H9 (cell line): ENCODE measurements at places on chromosomes 5 and 9.

DNA sequence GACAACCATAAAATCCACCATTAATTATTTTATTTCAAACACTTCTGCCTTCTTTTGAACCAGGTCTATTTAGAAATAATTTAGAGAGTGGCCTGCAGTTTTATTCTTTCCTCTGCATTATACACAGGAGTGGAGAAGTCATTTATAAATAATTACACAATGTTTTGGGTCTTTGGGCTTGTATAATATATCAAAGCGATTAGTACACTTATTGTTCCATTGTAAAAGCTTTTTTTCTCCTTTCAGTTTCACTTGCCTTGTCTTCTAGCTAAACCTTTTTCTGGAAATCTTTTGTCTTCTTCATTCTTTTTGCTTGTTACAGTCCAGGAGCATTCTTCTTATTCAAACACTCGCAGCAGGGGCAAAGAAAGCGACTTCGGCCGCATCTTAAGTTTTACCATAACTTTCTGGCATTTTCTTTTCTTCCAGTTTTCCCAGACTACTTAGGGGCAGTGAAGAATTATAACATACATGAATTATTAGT lies 7.3 kb upstream of the NEUROG1 start:
- DNase-seq = no peak

DNA sequence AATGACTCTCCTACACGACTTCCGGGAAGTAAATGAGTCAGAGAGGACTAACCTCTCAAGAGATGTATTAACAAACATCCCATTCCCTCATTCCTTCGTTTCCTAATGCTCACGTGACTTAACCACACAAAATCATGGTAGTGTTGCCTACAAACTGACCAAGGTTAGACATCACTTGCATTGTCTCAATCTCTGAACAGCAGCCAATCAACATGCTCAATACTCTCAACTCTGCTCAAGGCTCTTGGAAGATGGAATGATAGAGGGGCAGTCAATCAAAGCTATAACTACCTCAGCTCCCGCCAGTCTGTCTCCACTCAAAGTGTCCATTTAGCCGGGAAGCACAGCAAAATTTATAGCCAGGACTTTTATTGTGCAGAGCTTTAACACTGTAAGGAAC lies 143.8 kb upstream of the PIK3R1 start:
- no peak for DNase-seq

DNA sequence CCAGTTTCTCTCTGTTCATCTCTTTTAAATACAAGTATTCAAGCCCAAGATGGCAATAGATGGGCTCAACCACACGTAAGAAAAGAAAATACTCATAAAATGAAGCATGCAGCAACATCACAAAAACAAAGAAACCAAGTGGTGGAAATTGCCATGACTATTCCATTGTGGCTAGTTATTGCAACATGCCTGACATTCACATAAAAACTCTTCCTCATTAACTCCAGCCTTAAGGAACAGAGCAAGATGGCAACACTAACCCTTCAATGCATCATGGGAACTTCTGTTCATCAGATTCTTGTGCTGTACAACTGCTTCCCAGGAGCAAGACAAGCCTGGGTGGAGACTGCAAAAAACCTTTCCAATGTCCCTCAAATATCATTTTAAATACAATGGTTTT lies 1.4 kb upstream of the GLIS3 start:
- no peak for DNase-seq

- no peak for DNase-seq
Measured at GRCh38 chr5:3265131-3265885, 330.3 kb upstream of the IRX1 start.

GRCh38 chr5:119792161-119792799 lies 162.9 kb downstream of the FAM170A start:
- no peak for DNase-seq

DNA sequence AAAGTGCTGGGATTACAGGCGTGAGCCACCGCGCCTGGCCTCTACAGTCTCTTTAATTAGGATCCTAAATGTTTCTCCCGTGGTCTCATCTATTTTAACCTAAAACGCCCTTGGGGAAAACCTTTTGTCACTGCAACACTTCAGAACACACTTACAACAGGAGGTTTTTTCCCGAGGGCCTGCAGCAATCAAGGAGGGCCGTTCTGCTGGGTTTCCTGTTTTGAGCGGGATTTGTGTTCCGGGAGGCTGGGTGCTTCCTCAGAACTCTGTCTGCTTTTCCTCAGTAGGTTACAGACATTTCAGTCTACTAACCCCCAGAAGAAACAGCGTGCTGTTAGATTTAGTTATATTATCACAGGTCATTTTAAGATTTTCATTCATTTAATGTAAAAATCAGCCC lies 65.4 kb upstream of the IRX4 start:
- no peak for DNase-seq

- DNase-seq = no peak
Measured at GRCh38 chr5:172931001-172931536, 28.2 kb upstream of the RPL26L1 start.
